IPS DF 6.9 (cell line): ENCODE measurements at places on chromosomes 7 and 10.

GRCh38 chr7:31919678-31920369 is 150.4 kb downstream of the PDE1C start:
- DNase-seq, result no peak

GRCh38 chr10:96509017-96509641 is 4.6 kb downstream of the TLL2 start:
- peak; percentile 72 for DNase-seq

- DNase-seq, result no peak
These were observed 355.0 kb downstream of the RNLS start for GRCh38 chr10:88228130-88228529.

DNA sequence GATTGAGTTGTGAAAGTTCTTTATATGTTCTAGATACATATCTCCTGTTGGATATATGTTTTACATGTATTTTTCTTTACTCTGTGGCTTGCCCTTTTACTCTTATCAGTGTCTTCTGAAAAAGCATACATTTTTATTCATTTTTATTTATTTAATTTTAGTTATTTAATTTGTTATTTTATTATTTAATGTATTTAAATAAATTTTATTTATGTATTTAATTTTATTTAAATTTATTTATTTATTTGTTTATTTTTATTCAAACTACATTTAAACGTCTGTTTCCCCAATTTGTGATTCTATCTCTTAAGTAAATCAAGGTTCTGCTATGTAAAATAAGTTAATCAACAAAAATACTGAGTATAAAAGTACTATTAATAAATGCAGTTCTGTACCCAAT is 279.1 kb upstream of the AKR1E2 start:
- DNase-seq, result no peak
